ENCODE measurements at places on chromosomes 11 and 22.

DNA sequence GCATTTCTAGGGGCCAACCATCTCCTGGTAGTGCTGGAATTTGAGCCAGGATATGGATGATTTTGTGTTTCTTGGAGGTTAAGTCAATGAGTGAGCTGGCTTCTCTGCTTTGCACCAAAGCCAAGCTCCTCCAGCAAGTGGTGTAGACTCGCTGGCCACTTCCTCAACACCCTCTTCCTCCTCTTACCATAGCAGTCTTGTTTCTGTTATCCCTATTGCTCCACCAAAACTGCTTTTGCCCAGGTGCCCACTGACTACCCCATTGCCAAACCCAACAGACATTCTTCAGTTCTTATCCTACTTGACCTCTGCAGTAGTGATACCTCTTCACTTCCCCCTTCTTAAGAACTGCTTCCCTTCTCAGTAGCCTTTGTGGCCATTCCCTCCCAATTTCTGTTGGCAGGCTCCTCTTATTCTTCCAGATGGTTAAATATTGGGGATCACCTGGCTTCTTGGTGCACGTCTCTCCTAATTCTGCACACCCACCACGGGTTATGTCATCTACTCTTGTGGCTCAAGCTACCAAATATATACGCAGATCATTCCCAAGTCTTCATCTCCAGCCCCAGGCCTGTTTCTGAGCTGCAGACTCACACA lies 7.0 kb upstream of the PRG2 start:
- no peak for DNase-seq

- DNase-seq, result no peak
Observed at GRCh38 chr11:7538466-7539454, 25.0 kb downstream of the PPFIBP2 start.

- DNase-seq, result no peak
Observed at GRCh38 chr11:70953720-70954119, 298.7 kb downstream of the SHANK2 start.

DNA sequence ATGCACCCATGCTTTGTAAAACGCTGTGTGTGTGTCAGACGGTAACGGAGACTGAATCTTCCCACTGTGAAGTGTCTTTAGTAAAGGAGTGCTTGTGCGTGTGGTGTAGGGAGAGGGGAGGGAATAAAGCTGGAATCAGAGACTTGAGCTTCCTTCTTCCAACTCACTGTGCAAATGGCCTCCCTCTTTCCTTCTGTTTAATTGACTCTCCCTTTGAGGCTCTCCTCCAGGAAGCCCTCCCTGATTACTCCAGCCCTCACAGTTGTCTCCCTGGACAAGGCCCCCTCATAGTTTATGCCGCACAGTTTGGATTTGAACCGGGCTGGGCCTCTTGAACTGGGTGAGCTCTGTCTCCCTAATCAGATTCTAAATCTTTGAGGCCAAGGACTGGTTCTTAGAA lies 23.0 kb upstream of the KCNJ11 start:
- no peak for DNase-seq

GRCh38 chr22:39467390-39467895 lies 10.6 kb downstream of the MGAT3 start:
- no peak for DNase-seq

GRCh38 chr11:96197801-96198701 lies 144.9 kb downstream of the MAML2 start:
- DNase-seq, result no peak

DNA sequence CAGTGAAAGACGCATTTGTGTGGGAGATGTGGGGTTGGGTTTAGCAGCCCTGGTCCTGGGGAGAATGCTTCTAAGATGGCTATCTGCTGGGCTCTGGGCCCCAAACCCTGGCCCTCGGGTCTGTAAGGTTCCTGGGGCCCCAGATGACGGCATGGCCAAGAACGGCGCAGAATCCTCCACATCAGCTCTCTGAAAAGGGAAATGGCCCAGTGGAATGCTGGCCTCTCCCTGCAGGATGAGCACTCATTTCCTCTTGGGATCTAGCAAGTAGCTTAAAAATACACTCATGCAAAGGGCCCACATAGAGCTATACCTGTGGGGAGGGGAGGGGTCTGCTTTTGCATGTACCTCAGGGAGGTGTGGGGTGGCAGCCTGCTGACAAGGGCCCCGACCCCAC lies 37.5 kb upstream of the LINC01488 start:
- DNase-seq, result no peak

DNA sequence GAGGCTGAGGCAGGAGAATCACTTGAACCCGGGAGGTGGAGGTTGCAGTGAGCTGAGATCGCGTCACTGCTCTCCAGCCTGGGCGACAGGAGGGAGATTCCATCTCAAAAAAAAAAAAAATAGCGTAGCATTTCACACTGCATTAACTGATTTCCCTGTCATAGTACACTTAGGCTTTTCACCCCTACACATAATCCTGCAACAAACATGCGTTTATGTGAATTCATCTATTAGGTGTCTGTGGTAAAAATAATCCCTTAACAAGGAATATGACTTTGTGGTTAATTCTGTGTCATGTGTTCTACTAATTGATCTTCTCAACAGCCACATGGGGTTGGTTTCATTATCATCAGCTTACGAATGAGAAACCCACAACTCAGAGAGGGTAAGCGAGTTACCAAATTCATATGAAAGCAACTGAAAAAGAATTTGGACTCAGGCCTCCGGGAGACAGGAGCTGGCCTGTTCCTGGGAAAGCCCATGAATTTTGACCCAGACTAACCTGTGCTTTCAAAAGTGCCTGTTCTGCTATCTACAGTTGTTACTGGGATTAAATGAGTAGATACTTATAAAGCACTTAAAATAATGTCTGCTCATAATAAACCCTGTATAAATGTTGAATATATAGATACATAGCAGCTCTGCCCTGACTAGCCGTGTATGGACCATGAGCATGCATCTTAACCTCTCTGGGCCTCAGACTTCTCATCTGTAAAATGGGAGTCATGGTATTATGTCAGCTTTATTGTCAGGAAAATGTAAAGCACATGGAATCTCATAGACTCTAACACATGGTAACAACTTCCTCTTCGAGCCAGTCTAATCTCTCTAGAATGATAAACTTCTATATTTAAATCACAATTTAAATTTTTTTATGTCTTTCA lies 36.6 kb downstream of the KCNJ1 start:
- DNase-seq, result no peak

DNA sequence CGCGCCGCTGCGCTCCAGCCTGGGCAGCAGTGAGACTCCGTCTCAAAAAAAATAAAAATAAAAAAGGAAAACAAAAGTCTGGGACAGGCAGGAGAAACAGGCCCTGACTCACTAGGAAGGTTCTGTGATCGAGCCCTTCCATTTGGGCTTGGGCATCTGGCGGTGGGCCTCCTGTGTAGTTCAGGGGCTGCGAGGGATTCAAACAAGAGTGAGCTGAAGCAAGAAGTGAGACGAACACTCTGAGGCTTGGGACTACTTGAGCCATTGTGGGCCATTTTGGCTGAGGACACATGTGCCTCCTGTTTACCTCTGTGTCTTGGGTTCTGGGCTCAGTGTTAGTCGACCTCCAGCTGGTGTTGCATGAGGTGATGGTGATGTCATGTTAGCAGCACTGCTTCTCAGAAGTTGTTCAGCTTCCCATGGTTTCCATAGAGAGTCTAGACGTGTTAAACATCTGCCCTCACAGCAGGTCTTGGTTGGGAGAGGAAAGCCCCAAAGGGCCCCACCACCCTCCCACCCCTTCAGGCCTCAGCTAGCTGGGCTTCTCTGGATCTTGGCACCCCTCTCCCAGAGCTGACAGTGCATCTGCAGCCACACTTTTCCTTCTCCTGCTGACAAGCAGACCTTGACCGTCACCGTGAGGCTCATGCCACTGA lies 57.8 kb downstream of the MED15 start:
- no peak for DNase-seq

GRCh38 chr11:132818951-132819350 lies 713.4 kb downstream of the OPCML start:
- no peak for DNase-seq

DNA sequence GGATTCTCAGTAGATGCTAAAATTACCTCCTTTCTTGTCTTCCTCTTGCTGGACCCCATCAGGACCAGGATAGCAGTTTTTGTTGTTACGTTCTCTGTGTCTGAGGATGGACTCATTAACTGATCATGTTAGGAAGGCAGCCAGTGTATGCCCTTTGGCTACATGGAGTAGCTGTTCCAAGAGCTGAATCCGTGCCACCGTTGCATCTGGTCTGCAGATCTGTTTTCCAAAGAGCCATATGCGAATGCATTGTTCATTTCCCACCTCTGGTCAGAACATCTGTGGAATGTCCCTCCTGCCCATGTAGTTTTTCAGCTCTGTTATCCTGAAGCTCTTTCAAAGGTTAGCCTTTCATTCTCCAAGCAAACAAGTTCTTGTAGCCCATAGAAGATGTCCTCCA lies 188.4 kb downstream of the SPON1 start:
- DNase-seq, result no peak

DNA sequence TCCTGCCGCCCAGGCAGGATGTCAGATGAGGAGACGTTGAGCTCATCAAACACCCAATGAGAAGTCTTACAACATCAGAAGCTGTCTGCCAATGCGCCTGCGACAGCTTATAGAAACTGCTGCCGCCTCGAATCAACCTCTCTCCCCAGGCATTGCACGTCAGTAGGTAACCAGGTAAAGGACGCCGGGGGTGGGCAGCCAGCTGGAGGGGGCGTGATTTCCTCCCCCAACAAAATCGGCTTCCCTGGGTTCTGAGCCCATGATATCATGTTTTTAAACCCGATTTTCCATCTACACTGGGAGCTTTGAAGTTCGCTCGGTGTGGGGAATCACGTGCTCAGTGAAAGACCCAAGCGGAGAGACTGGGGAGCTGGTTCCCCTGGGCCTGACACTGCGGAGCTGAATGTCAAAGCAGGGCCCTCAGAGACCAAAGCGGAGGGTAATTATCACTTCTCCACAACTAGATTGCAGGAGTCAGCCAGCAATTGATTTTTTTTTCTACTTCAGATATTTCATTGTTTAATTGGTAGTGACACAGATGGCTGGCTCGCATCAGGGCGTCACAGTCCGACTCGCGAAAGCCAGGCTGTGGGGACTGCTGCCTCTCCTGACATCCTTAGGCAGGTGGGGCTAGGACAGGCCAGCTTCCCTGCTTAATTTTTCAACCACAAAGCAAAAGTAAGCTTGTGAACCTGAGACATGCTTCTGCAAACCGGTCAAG lies 15.4 kb downstream of the FAM83F start:
- DNase-seq, result peak; percentile 80

DNA sequence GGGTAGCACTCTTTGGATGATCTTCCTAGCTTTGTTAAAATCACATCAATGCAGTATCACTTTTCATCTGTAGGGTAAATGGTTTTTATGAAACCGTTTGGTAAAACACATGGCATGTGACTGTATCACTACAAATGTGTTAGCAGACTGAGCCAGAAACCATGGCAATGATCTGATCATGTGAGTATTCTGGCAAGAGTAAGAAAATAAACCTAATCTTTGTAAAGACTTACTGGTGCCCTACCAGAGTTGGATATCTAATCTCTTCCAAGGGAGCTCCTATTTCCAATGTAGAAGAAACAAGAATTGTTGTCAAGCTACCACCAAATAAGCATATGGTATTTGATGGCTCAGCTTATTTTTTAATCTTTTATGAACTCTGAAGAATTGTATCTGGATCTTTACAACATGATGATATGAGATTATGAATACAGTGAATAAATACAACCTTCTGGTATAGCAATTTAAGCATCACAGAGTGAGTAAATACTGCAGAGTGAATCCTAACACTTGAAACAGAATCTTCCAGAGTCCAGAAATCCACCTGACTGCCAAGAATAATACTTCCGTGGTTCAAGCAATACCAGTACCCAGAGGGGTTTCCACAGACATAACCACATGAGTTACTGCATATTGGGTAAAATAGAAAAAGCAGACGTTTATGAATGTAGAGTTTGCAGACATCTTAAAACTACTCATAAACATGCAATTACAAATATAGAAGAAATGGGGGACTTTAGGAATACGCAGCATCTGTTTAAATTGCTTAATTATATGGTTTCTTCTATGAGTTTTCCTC lies 238.8 kb downstream of the TTC28 start:
- no peak for DNase-seq

GRCh38 chr22:43993072-43993760 lies 30.9 kb upstream of the PARVB start:
- DNase-seq, result peak; percentile 58

DNA sequence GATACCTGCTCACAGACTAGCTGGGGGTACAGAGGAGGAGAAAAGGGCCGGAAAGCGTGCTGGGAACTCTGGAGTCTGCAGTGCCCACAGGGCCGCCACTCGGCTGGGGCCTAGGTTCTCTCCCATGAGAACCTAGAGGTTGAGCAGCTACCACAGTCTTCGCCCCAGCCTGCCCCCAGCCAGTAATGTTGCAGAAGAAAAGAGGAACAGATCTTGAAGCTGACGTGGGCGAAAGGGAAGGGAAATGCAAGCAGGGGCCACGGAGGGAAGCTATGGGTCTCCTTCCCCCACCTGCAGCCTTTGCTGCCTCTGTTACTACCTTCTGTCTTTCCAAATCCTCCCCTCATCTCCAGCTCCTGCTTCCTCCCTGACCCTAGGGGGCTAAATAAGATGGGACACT lies 28.8 kb upstream of the P2RY2 start:
- no peak for DNase-seq

DNA sequence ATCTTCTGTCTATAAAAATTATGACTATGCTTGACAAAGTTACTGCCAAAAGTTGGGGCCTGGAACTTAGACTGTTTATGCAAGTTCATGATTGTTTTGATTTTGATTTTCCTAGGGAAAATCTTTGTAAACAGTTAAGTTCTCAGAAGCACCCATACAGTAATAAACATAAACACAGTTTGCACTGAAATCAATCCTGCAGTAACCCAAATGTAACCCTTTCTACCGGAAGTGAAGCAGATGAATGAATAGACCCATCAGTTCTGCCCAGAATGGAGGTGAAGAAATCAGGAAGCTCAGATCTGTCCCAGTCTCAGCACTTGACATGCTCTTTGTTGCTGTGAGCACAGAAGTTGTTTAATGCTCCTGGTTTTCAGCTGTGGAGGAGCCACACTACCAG lies 24.6 kb upstream of the C11orf96 start:
- no peak for DNase-seq

DNA sequence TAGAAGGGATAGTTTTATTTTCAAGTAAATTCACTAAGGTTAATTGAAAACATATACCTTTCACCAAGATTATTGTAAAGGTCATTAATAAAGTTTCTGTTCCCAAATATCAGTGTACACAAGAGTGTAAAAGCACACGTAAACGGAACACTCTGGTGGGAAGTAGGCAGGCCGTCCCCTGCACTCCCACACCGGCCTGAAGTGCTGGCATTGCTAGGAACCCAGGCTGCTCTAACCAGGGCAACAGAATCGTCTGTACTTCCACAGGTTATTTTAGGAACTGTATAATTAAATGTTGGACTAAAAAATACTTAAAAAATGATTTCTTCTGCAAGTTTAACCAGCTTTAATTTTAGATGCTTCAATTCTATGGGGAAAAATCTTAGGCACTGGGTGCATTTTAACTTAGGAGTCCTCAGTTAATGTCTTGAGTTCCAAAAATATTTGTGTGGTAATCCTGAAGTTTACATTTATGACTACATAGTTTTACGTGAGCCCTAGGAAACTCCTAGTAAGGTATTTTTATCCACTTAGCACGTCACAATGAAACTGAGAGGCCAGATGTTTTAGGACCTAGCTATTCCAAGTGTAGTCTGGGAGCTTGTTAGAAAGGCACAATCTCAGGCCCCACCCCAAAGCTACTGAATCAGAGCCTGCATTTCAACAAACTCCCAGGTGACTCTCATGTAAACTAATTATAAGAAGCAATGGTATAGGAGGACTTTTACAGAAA lies 31.2 kb downstream of the KMT5B start:
- no peak for DNase-seq

- DNase-seq, result peak; percentile 88
Observed at GRCh38 chr11:4084406-4085125, 10.0 kb upstream of the RRM1 start.

- DNase-seq, result no peak
Observed at GRCh38 chr11:416757-417621, 2.2 kb upstream of the SIGIRR start.
